Left lung (tissue), 14 donors: ENCODE measurements at places on chromosomes 1 and 21. TPM values are rescaled to one million over a fixed set of nuclear protein-coding genes. Genes with fewer than 3 reads are reported as not detected.

- no peak for DNase-seq
These were observed 48.8 kb downstream of the RNF220 start for GRCh38 chr1:44453798-44454349.

- no peak for DNase-seq
These were observed 69.7 kb downstream of the CC2D1B start for GRCh38 chr1:52296345-52296744.

GRCh38 chr1:182257369-182258063, 134.1 kb downstream of the GLUL start:
- DNase-seq = no peak

The MATN1 gene
- polyA plus RNA-seq = 0.47 TPM

- no peak for DNase-seq
These were observed 163.0 kb upstream of the EDN2 start for GRCh38 chr1:41647221-41648135.

GRCh38 chr1:109476825-109477224, 6.9 kb upstream of the ATXN7L2 start:
- no peak for DNase-seq

DNA sequence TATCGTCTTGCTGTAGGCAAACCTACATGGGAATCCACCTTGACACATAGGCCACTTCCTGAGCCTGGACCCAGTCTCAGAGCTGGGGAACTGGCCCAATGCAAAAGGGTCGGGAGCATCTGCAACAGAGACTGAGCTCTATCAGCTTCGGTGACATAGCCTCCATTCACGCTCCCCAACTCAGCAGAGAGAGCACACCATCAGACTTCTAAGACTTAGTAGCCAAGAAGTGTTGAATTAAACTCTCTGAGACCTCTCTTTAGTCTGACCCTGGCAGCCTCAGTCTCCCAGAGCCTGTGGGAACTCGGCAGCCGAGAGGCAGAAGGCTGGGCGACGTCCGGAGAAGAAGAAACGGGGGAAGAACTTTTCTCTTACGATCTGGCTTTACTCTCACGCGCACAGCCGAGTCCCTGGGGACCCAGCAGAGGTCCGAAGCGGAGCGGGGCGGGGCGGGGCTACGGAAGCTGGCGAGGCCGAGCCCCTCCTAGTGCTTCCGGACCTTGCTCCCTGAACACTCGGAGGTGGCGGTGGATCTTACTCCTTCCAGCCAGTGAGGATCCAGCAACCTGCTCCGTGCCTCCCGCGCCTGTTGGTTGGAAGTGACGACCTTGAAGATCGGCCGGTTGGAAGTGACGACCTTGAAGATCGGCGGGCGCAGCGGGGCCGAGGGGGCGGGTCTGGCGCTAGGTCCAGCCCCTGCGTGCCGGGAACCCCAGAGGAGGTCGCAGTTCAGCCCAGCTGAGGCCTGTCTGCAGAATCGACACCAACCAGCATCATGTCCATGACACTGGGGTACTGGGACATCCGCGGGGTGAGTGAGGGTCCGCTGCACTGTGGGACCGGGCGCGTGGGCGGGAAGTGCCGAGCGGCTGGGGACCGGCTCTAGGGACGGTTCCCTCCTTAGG, at the start of gene GSTM4:
Gene GSTM4 (plus strand): TSS at position 485 of the 905 bp plus-strand sequence. CDS start 291 bp downstream, at position 776.
- peak; percentile 82 for DNase-seq

GRCh38 chr1:160492617-160493016, 30.4 kb downstream of the SLAMF6 start:
- DNase-seq = no peak

GRCh38 chr21:42258885-42259407, 40.0 kb downstream of the ABCG1 start:
- peak; percentile 18 for DNase-seq

The MARK1 gene
- polyA plus RNA-seq = 7.6 TPM
